ENCODE measurements at places on chromosomes 2 and 18. TPM values are rescaled to one million over a fixed set of nuclear protein-coding genes. Genes with fewer than 3 reads are reported as not detected.

Gene PTH2R
- total RNA-seq: not detected

Gene MCM6
- total RNA-seq: 175 TPM

Gene RIT2
- total RNA-seq: not detected

Gene PMS1
- total RNA-seq: 42.8 TPM

Gene FMNL2
- total RNA-seq: 0.58 TPM

Gene AFG3L2
- total RNA-seq: 75.8 TPM

Gene DUSP2
- 214 TPM for total RNA-seq

Gene LHCGR
- not detected for total RNA-seq

Gene SNED1
- 3.5 TPM for total RNA-seq

Gene ACYP2
- total RNA-seq: 8.8 TPM

Gene MRO
- not detected for total RNA-seq

Gene EGR4
- total RNA-seq: 0.31 TPM

Gene PSMA8
- 1.7 TPM for total RNA-seq

Gene ADCYAP1
- not detected for total RNA-seq

Gene RESP18
- total RNA-seq: not detected

Gene SERPINB3
- not detected for total RNA-seq

Gene CELF4
- not detected for total RNA-seq

Gene CABLES1
- 8.0 TPM for total RNA-seq

Gene CPLX4
- not detected for total RNA-seq

Gene DSG1
- total RNA-seq: not detected

Gene TMEM200C
- not detected for total RNA-seq

Gene WNT6
- 0.42 TPM for total RNA-seq

Gene IL1F10
- total RNA-seq: not detected

Gene FAP
- not detected for total RNA-seq

Gene MZT2A
- total RNA-seq: 142 TPM

Gene SRD5A2
- not detected for total RNA-seq

Gene ZBTB7C
- not detected for total RNA-seq

Gene BCL2
- total RNA-seq: 60.5 TPM

Gene SAP130
- total RNA-seq: 22.9 TPM

Gene PDCD1
- total RNA-seq: 39.3 TPM

Data from CD8-positive, alpha-beta memory T cell (primary cell).